T-helper 1 cell (primary cell): ENCODE measurements at places on chromosomes 2 and 18.

- no peak for DNase-seq
These were observed 209.5 kb downstream of the DPP10 start for GRCh38 chr2:114651933-114652332.

DNA sequence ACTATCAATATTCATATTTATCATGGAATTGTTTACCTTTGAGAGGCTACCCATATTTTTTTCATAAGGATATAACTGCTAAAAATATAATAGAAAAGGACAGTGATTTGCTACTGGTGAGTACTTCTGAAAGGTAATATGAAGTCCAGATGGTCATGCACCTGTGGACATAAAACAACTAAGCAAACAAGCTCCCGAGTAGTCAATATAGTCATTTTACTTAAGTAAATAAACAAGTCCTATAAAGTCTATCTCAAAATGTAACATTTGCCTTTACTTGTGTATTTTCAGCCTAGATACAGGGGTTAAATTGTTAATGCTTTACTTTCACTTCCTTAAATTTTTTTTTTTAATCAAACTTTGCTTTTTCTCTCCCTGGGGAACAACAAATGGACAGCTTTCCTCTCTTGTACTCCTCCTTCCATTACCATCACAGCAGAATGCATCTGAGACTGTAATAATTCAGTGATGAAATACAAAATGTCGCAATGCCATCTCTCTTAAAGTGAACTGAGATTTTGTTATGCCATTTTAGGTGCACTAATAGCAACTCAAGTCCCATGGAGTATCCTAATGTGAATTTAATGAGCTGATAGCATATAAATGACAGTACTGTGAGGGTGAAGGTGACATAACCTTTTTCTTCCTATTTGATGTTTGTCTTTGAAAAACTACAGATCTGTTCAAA is 1325.4 kb upstream of the ZEB2 start:
- no peak for DNase-seq

- no peak for DNase-seq
These were observed 2.0 kb downstream of the PPP4R1 start for GRCh38 chr18:9612215-9612830.

GRCh38 chr18:40897884-40898283 is 1057.2 kb upstream of the PIK3C3 start:
- no peak for DNase-seq

DNA sequence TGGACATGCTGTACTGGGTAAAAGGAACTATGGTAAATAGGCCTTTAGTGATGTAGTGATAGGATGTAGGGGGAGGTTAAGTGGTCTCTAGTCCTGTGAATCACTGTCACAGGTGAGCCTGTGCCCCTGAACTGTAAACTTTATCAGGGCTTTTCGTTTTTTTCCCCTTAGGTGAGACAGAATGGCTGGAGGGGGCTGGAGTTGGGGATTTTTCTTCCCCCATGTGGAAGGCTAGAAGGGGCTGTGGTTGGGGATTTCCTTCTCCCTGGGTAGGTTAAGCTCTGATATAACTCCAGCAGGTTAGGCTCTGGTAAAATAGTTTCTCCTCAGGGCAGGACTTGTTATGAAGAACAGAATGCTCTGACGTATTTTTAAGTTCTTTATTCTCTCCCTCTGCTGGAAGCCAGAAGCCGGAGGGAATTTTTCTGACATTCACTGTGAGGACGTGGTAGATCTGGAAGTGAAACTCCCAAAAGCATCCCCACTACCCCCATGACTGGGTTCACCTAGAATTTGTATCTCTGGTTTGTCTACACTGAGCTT is 28.5 kb downstream of the PIKFYVE start:
- no peak for DNase-seq

GRCh38 chr2:225889452-225889851 is 489.9 kb downstream of the NYAP2 start:
- no peak for DNase-seq

- DNase-seq: no peak
These were observed 158.4 kb downstream of the MAP2 start for GRCh38 chr2:209582281-209582680.

DNA sequence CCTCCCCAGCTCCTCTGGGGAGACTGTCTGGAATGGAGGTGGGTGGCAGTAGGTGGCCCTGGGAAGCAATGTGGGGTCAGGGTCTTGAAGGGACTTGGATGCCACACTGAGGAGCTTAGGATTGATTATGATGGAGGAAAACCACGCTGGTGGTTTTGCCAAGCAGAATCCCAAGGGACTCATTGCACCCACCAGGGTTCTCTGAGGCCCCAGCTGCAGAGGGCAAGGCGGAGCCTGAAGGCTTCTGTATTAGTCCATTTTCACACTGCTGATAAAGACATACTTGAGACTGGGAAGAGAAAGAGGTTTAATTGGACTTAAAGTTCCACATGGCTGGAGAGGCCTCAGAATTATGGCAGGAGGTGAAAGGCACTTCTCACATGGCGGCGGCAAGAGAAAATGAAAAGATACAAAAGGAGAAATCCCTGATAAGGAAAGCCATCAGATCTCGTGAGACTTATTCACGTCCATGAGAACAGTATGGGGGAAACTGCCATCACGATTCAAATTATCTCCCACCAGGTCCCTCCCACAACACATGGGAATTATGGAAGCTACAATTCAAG is 87.2 kb upstream of the YWHAQ start:
- no peak for DNase-seq

DNA sequence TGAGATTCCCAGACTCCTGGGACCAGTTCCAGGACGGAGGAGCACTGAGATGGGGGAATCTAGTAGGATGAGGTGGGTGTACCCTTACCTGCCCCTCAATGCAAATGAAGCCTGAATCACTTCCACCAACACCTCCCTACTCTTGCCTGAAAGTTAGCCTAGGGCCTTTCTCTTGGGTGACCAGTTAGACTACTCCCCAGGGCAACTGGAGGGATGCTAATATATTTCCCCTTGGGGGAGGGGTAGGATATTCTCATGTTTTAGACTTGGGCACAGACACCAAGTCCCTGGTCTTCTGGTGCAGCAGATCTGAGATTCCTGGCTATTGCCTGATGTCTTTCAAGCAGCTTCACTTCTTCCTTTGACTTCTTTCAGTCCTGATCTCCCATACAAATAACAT is 334.5 kb downstream of the ALK start:
- DNase-seq: no peak

DNA sequence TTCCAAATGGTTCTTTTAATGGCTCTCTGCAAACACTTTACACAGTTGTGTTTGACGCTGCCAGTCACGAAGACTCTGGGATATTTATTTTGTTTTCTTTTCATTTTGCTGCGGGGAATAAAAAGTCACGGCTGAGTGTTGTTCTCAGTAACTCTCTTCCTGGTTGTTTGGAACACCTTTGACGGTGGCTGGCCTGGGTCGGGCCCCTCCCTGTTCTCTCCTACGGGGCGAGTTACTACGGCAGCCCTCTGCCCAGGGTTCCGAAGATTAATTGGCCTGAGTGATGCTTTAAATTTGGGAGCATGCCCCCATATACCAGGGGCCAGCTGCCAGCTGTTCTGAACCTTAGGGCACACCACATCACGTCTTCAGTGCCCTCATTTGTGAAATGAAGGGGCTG is 84.7 kb downstream of the GATA6 start:
- DNase-seq: no peak

DNA sequence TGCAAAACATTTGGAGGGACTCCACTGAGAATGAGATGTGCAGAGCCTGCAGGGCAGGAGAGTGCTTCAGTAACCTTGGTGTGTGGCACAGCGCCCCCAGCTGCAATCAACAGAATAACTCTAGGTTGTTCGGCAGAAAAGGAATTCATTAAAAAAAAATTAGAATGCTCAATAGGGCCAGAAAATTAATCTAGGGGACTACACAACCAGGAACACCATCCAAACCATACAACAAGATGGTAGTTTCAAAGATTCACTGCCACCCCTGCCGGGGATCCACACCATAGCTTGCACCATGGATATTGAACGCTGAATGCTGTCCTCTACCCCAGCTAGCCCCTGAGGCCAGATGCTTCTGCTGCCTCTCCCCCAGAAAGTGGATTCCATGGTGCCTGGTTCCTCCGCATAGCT is 50.1 kb downstream of the THUMPD2 start:
- DNase-seq: no peak
